ENCODE measurements at places on chromosomes 6 and 20. TPM values are rescaled to one million over a fixed set of nuclear protein-coding genes. Genes with fewer than 3 reads are reported as not detected.

Gene PTK7
- 1.0 TPM for total RNA-seq

Gene PBX2
- total RNA-seq = 53.0 TPM

Gene BTNL2
- not detected for total RNA-seq

Gene F13A1
- not detected for total RNA-seq

Gene GLP1R
- not detected for total RNA-seq

Gene MSH5
- total RNA-seq = 78.9 TPM

Gene IPCEF1
- total RNA-seq = 15.6 TPM

Gene SUMO4
- 16.4 TPM for total RNA-seq

Gene PRPH2
- total RNA-seq = not detected

Gene STX11
- 25.9 TPM for total RNA-seq

Gene WFDC12
- not detected for total RNA-seq

Gene KCNQ2
- total RNA-seq = 0.66 TPM

Gene EYA4
- total RNA-seq = not detected

Gene MROH8
- total RNA-seq = 2.0 TPM

Gene CD93
- 5.4 TPM for total RNA-seq

Gene ZSWIM1
- total RNA-seq = 7.8 TPM

Gene ME1
- total RNA-seq = 0.42 TPM

Gene RIPOR3
- total RNA-seq = not detected

Gene CAGE1
- total RNA-seq = 0.30 TPM

Measured in activated T-helper 17 cell treated with anti-CD3 and anti-CD28 coated beads, Interleukin-2, amount 50 U/mL, for 72 hours (primary cell).